ENCODE measurements at places on chromosomes 3 and 15.

GRCh38 chr3:183064475-183064874 lies 34.8 kb downstream of the MCCC1 start:
- no peak for DNase-seq

- DNase-seq = no peak
Observed at GRCh38 chr15:48962662-48963523, 826 bp downstream of the SHC4 start.

DNA sequence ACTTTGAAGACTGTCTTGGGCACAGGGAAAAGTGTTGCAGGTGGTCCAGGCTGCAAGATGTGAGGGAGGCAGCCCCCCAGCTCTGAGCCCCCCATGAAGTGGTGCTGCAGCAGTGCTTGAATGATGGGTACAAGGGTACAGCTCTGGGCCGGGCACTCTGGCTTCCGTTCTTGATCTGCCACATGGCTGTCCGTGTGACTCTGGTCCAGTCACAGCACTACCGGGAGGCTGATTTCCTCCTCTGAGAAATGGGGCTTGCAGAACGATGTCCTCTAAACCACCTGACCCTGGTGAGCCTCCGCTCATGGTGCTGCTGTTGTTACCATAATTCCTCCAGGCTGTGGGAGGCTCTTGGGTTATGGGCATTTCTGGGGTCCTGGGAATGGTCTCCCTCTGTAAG lies 75.1 kb downstream of the FBLN2 start:
- no peak for DNase-seq

- no peak for DNase-seq
Observed at GRCh38 chr15:76151599-76151974, 91.8 kb downstream of the TMEM266 start.

DNA sequence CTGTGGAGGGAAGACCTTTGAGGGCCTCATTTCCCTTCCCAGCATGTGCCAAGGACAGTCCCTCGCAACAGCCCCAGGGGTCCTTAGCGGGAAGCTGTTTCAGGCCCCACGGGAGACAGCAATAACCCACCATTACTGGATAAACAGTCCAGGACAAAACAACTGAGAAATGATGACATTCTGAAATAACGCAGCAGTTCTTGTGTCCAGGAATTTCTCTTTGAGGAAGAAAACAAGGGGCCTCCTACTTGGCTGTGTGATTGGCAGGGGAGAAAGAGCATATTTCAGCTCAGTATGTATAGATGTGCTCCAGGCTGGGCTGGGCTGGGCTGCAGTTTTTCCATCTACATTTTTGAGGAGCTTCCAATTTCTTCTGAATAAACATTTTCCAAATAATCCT lies 82.2 kb upstream of the THBS1 start:
- DNase-seq = no peak

GRCh38 chr15:57263520-57263919 lies 112.8 kb upstream of the CGNL1 start:
- no peak for DNase-seq

DNA sequence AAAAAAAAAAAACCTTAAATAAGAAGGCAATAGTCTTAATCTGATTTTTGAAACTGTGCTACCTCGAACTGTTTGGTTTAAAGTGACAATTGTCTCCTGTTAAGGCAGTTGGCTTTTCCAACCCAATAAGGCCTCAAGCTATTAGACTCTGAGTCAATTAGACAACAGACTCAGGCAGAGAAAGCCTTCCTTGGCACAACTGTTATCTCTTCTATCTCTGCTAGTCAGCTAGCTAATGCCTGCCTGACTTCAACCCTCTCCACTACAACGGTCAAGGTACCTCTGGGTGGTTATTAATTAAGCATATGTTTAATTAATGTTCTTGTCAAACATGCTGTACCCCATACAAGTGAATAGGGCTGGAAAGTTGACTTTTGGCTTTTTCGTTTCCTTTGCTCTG lies 110.2 kb upstream of the NLGN1 start:
- DNase-seq = no peak

- DNase-seq = no peak
Observed at GRCh38 chr3:183824761-183825455, 469 bp downstream of the MAP6D1 start.

DNA sequence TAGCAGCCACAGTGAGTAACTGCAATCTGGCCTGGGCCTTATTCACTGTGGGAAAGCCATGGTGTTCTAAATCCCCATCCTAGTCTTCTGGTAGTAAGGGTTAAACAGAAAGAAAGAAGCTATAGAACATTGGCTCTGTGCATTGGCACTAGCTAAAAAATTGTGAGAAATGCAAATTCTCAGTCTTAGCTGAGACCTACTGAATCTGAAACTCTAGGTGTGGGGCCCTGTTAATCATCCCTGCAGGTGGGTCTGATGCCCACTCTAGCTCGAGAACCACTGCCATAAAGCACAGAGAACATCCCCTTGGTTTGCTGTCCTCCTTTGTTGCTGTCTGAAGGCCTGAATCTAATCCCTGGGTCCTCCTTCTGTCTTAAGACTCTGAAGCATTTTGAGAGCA lies 59.3 kb downstream of the MEIS2 start:
- no peak for DNase-seq

GRCh38 chr3:178059836-178060235 lies 476.4 kb upstream of the KCNMB2 start:
- DNase-seq = no peak

- no peak for DNase-seq
Observed at GRCh38 chr3:126356373-126357264, 589 bp downstream of the KLF15 start.

DNA sequence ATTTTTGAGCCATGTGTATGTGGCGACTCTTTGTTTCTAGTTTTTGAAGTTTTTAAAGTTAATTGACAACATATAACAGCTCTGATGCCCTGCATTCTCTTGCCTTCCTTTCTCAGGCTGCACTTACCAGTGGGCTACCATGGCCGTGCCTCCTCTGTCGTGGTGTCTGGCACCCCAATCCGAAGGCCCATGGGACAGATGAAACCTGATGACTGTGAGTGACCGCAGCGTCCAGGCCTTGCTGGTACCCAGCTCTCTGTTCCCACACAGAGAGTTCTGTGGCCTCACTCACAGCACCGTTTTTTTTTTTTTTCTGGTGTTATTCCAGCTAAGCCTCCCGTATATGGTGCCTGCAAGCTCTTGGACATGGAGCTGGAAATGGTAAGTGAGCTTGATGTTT lies 15.1 kb downstream of the FAH start:
- no peak for DNase-seq

DNA sequence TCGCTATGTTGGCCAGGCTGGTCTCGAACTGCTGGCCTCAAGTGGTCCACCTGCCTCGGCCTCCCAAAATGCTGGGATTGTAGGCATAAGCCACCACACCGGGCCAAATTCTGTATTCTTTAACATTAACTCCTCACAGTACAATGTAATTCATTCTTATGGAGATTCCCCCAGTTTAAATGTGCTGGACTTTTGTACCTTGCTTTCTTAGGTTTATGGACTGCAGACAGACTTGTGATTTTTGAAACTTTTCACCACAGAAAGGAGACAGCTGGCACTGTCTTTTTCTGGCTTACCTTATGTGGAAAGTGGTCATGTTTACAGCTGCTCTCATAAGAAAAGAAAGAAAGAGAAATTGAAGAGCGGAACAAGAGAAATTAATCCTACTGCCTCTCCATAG lies 103.8 kb downstream of the IQCH start:
- DNase-seq = no peak

- no peak for DNase-seq
Observed at GRCh38 chr3:188583341-188584161, 429.6 kb downstream of the LPP start.

- DNase-seq = no peak
Observed at GRCh38 chr15:40877694-40878093, 3.7 kb upstream of the RHOV start.

DNA sequence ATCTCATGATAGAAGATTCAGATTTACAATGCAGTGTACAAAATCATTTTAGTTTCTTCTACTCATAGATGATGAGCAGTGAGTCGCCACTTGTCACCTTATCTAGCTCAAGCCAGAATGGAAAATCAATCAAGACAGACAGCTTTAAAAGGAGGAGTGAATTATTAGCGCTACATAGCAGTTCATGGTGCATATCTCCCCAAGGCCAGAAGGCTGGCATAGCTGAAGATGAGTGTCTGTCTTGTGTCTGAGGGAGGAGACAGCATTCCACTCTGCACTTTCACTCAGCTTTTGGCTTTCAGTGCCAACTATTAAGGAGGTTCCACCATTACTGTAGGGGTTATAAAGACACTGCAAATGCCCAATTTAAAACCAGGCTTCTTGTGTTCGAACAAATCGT lies 804.1 kb upstream of the LMCD1 start:
- DNase-seq = no peak

DNA sequence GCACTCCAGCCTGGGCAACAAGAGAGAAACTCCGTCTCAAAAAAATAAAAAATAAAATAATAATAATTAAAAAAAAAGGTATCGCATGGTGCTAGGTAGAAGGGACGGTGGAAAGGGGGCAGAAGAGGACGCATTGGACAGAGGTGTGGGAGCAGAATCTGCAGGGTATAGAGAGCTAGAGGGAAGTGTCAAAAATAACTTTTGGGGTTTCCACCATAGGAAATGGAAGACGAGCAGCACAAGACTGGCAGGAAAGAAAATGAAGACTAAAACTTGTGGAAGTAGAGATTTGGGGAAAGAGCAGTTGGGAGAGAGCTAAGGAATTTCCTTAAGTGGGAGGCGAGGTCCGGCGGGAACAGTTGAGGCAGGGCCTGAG lies 585 bp upstream of the MKRN2 start:
- no peak for DNase-seq

DNA sequence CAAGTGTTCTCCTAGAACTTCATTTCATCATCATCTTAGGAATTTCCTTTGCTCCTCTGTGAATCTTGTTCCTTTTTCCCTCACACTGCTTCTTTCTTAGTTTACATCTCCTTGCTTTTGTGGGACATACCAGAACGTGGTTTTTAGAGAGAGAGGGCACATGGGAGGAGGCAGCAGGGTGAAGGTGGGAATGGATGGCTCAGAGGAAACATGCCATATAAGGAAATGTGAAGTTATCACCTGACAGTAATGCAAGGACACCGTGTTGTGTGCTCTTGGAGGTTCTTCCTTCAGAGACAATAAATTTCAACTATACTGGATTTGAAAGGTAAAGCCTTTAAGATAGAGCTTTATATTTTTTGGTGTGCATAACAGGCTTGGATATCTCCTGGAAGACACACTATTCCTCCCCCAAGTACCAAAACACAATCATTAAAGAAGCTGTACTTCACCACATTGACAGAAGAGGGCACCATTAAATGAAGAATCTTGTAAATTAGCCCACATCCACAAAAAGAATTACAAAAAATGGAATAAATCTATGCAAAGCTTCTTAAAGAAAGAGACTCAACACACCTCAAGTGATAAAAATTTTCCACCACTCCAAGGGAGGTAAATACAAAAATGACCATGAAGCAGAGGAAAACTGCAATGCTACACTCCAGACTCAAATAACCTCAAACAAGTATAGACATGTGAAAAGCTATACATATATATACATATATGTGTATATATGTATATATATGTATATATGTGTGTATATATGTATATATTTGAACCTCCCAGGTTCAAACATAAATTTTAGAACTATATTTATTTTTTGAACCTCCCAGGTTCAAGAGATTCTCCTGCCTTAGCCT lies 26.1 kb downstream of the RPL39L start:
- DNase-seq = no peak

GRCh38 chr3:149479621-149480325 lies 5.3 kb downstream of the TM4SF4 start:
- no peak for DNase-seq

- DNase-seq = no peak
Observed at GRCh38 chr15:69156736-69157381, 3.6 kb upstream of the GLCE start.

GRCh38 chr3:123018683-123019082 lies 8.9 kb downstream of the SEMA5B start:
- DNase-seq = no peak

DNA sequence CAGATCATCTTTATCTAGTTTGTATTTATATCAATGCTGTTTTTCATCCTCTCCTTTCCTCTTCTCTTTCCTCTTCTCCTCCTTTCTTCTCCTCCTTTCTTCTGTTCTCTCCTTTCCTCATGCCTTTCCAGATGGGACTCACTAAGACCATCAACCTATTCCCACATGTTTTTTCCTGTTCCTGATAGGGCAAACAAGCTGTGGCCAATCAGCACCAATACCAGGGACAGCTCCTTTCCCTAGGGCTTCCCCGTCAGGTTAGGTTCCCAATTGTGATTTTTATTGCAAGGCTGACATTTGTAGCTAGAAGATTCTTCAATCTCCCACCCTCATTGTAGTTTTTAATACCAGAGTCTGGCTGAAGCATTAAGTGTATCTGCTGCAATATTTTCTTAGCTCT lies 76.3 kb upstream of the COL8A1 start:
- no peak for DNase-seq

DNA sequence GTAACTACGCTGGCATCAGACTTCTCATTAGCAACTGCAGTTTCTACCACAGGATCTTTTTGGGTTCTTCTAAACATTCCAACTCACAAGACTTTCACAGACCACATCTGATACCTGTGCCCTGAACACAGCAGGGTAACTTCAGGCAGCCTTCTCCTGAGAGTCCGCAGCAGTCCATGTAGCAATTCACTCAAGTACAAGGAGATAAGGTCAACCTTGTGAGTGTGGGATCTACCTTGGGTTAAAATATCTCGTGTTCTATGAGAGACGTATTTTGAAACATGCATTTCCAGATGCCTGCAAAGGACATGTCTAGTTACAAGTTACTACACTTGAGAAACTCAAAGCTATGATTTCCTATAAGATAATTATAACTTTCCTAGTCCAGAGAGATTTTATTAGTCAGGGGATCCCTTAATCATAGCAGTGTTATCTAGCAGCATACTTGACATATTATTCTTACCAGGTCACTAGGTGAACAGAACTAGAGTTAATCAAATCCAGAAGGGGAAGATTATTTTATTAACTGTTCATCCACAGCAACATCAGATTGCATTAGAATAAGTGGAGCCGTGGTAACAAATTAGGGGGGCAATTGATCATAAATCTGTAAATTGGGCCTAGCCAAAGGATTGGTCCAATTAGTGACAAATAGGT lies 66.4 kb downstream of the ASTE1 start:
- no peak for DNase-seq

DNA sequence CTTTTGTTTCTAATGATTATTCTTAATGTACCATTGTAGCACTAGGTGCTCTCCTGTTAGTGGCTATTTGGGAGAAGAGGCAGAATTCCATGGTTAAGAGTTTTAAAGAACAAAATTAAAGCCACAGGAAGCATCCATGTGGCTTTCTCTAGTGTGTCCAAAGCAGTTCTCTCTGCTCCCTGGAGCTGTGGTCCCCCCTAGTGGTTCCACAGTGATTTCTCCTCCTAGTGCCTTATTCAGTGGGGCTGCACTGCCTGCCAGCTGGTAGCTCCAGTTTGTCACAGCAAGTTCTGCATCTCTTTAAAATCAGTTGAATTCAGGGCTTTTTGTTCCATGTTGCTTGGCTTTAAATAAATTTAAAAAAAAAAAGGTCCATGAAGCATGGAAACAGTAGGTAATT lies 39.6 kb upstream of the FAM98B start:
- DNase-seq = no peak

GRCh38 chr3:110393941-110394340 lies 677.7 kb upstream of the NECTIN3 start:
- DNase-seq = no peak

GRCh38 chr3:31262201-31262600 lies 270.5 kb upstream of the STT3B start:
- no peak for DNase-seq

- DNase-seq = no peak
Observed at GRCh38 chr3:170320461-170321121, 36.9 kb upstream of the SKIL start.
